Effector memory CD4-positive, alpha-beta T cell (primary cell): ENCODE measurements at places on chromosomes 16 and 17.

GRCh38 chr16:24700549-24701392 is 28.7 kb upstream of the TNRC6A start:
- no peak overlapping the region for H3K4me3 ChIP-seq
- no peaks in the 10 kb centered on the region for H3K27me3 ChIP-seq
- H3K36me3 ChIP-seq: no peaks in the 10 kb centered on the region
- no peak for DNase-seq
- no peaks in the 10 kb centered on the region for H3K4me1 ChIP-seq

DNA sequence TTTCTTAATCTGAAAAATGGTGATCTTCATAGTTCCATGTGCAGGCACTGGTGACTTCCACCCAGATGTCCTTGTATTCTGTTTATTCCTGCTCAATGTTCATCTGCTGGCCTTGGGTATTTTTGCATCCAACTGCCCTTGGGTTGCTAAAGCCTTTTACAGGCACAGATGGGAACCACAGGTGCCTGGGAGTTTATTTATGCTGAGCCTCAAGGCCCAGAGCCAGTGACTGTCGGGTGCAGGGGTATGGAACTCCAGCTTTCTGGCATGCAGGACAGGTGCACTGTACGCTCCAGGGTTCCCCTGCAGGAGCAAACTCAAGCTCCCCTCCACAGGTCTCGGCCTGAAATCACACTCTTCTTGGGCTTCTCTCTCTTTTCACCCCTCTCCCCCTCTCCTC is 22.3 kb downstream of the DYNLRB2 start:
- peaks cover 10% of the 10 kb centered on the region for H3K4me1 ChIP-seq
- H3K27me3 ChIP-seq: no peaks in the 10 kb centered on the region
- H3K36me3 ChIP-seq: no peaks in the 10 kb centered on the region
- no peak for DNase-seq

DNA sequence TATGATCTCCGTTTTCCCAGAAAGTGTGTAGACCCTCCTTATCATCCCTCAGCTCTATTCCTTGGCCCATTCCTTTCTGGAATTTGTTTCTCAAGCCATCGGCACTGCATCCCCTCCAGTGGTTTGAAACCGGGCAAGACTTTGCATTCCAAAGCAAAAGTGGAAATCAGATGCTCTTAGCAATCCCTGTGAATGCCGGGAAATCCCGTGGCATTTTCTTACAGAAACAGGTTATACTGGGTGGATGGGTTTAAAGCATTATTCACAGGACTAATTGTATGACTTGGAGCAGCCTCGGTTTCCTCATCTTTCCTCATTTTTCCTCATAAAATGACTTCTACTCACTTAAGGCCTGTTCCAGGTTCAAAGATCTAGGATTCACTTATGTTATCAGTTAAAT is 52.0 kb downstream of the MAP2K6 start:
- no peaks in the 10 kb centered on the region for H3K4me1 ChIP-seq
- no peak overlapping the region for H3K4me3 ChIP-seq
- DNase-seq: no peak

GRCh38 chr17:77253611-77254051 is 112.9 kb downstream of the SEC14L1 start:
- no peak overlapping the region for H3K27ac ChIP-seq
- no peak for DNase-seq
- H3K27me3 ChIP-seq: peaks cover 5% of the 10 kb centered on the region
- no peaks in the 10 kb centered on the region for H3K36me3 ChIP-seq

DNA sequence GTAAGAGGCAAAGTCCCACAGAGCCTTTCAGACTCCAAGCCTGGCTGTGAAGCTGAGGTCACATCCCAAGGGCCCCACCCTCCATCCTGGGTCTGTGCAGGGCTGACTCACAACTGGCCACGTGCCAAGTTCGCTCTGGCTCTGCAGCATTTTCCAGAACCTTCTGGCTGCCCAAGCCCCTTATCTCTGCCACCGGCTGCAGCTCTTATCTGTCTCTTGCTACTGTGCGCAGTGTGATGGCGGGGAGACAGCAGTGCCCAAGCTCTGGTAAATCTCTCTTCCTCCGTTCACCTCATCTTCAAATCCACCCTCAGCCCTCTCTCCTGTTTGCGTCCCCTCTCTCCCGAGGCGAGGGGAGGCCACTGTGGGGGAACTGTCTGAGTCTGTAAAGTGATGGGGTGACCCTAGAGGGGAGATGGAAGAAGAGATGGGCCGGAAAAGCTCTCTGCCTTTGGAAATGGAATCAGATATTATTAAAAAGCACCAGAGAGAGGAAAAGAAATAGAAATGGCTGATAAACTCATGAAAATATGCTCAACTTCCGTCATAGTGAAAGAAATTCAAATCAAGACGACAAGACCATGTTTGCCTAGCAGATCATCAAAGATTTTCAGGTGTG is 162.7 kb upstream of the CDC42EP4 start:
- H3K4me3 ChIP-seq: no peak overlapping the region
- no peak for DNase-seq
- no peaks in the 10 kb centered on the region for H3K4me1 ChIP-seq
- no peak overlapping the region for H3K27ac ChIP-seq
- H3K36me3 ChIP-seq: no peaks in the 10 kb centered on the region
- H3K27me3 ChIP-seq: no peaks in the 10 kb centered on the region

DNA sequence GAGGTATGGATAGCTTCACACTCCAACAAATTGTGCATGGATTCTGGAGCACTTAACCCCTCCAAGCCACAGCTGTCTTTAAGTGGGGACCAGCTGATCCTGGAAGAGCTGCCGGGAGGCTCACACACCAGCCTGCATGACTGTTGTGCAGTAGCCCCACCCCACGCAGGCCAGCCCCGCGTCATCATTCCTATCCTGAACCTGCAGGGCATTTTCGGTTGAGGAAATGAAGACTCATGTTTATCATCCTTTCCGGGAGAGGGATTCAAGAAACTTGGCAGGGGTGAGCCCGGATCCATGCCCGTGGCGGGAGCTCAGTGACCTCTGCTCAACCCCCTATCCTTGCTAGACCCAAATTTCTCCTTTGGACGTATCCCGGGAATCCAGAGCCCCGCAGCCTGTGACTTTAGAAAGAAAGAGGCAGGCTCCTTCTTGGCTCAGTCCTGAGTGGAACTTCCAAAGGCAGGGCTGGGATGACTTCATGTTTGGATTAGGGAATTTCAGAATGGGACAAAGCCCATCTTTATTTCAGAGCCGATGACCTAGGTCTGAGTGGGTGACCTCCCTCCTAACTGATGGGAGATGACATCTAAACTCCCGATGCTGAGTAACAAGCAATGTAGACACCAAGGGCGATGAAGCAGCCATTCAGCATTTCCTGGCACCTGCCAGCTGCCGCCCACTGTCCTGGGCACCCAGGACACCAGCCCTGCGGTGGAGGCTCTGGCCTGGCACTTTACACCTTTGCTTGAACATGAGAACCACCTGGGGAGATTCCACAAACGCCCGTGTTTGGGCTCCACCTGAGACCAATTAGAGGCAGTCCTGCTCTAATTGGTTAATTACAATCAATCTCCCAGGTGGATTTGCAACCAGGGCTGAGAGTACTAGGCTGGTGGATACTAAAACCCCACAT is 43.3 kb upstream of the CMIP start:
- no peak for DNase-seq
- no peak overlapping the region for H3K4me3 ChIP-seq
- no peaks in the 10 kb centered on the region for H3K4me1 ChIP-seq
- no peaks in the 10 kb centered on the region for H3K36me3 ChIP-seq
- H3K27ac ChIP-seq: no peak overlapping the region

- H3K27me3 ChIP-seq: no peaks in the 10 kb centered on the region
- H3K36me3 ChIP-seq: no peaks in the 10 kb centered on the region
- H3K4me3 ChIP-seq: no peak overlapping the region
- no peak for DNase-seq
- H3K4me1 ChIP-seq: peaks cover 17% of the 10 kb centered on the region
- no peak overlapping the region for H3K27ac ChIP-seq
Observed at GRCh38 chr17:492022-492413, 139.4 kb upstream of the RPH3AL start.

GRCh38 chr16:73464834-73465233 is 416.9 kb upstream of the ZFHX3 start:
- H3K27me3 ChIP-seq: no peaks in the 10 kb centered on the region
- no peak for DNase-seq
- no peak overlapping the region for H3K27ac ChIP-seq
- no peak overlapping the region for H3K4me3 ChIP-seq
- no peaks in the 10 kb centered on the region for H3K4me1 ChIP-seq

DNA sequence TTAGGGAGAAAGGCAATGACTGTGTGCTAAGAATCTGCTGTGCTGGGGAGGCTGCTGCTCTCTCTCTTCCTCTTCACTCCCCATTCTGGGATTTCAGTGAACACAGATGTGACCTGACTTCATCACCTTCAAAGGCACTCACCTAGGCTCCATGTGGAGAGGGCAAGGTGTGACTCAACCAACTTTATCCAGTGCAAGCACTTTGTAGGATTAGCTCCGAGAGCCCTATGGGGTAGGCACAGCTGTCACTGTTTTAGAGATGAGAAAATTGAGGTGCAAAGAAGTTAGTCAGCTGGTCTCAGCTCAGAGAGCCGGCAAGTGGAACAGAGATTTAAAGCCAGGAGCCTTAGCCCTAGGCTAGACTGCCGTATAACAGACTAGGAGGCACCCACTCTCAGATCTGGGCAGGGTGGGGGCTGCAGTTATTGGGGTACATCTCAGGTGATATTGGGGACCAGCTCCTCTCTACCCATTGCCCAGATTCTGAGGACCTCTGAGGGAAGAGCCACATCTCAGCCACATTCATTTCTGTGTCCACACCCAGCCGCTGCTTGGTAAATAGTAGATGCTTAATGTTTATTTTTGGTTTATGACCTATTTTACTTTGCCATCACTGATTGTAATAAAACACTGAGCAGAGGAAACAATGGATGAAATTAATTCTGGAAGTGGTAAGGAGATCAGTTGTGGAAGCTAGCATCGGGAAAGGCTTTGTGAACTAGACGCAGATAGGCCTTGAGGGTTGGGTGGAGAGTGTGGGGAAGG is 138.8 kb downstream of the CCDC182 start:
- no peaks in the 10 kb centered on the region for H3K36me3 ChIP-seq
- H3K27ac ChIP-seq: peak overlapping the region; percentile 73
- peak overlapping the region; percentile 12 for H3K4me3 ChIP-seq
- DNase-seq: no peak

DNA sequence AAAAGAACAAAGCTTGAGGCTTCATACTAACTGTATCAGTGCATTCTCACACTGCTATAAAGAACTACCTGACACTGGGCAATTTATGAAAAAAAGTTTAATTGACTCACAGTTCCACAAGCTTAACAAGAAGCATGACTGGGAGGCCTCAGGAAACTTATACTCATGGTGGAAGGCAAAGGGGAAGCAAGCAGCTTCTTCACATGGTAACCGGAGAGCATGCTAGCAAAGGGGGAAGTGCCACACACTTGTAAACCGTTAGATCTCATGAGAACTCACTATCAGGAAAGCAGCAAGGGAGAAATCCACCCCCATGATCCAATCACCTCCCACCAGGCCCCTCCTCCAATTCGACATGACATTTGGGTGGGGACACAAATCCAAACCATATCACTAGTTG is 25.3 kb downstream of the CTRB2 start:
- no peaks in the 10 kb centered on the region for H3K4me1 ChIP-seq
- H3K4me3 ChIP-seq: no peak overlapping the region
- H3K27me3 ChIP-seq: no peaks in the 10 kb centered on the region
- no peak overlapping the region for H3K27ac ChIP-seq
- H3K36me3 ChIP-seq: no peaks in the 10 kb centered on the region

- DNase-seq: no peak
- H3K27me3 ChIP-seq: no peaks in the 10 kb centered on the region
- no peaks in the 10 kb centered on the region for H3K36me3 ChIP-seq
- H3K4me3 ChIP-seq: no peak overlapping the region
- H3K27ac ChIP-seq: no peak overlapping the region
Observed at GRCh38 chr16:27177031-27177774, 26.1 kb upstream of the KDM8 start.

DNA sequence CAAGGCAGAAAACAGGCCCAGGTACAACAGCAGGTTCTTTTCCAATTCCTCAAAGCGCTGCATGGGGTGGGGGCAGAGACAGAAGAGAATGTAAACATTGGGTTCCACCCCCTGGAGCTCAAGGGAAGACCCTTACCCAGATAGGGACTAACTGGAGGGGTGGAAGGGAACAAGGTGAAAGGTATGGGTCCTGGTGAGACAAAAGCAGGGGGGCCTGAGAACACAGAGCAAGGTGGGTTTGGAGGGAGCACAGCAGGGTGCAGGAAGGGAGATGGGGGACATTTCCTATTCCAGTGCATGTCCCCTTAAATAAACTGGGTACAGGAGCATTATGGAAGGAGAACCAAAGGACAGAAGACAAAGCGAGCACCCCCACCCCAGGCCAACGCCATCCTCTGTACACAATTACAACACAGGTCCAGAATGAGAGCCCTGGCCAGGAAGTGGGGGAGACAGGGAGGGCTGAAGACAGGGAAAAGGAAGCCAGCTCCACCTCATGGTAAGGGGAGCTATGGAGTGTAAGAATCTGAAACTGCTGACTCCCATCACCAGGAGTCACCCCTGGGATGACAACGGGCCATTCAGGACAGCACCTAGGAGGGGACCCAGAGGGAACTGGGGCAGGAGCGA is 2.1 kb upstream of the CD2BP2 start:
- H3K4me1 ChIP-seq: peaks cover 24% of the 10 kb centered on the region
- no peak for DNase-seq
- H3K4me3 ChIP-seq: no peak overlapping the region
- peak overlapping the region; percentile 36 for H3K27ac ChIP-seq
- no peaks in the 10 kb centered on the region for H3K27me3 ChIP-seq

- H3K36me3 ChIP-seq: no peaks in the 10 kb centered on the region
- H3K27ac ChIP-seq: no peak overlapping the region
- no peak for DNase-seq
Observed at GRCh38 chr16:66901626-66902025, 17.1 kb downstream of the CDH16 start.

DNA sequence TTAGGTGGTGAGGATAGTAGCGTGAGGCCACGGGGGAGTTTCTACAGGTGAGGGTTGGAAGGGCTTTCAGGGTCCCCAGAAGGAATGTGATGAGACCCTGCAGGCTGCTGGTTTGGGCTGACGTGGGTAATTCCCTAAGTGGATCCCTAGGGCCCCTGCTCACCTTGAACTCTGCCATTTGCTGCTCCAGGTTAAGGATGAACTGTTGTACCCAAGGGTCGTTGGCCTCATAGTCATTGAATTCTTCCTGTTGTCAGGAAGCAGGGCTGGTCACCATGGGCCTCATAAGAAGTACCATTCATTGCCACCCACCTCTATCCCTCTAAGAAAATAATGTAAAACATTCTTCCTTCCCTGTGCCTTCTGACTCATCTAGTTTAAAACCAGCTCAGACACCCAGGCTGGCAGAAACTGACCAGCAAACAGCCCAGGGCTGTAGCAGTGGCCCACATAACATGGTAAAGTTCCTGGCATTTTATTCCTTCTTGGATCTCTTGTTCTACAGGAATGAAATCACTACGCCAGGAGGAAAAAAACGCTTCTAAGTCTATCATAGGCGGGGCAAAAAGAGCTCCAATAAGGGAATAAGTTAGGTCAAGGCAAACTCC is 27.6 kb downstream of the FCSK start:
- H3K36me3 ChIP-seq: peaks cover 44% of the 10 kb centered on the region
- no peaks in the 10 kb centered on the region for H3K27me3 ChIP-seq
- no peak overlapping the region for H3K27ac ChIP-seq
